Activated T-cell treated with anti-CD3 and anti-CD28 coated beads, Interleukin-2, amount 50 U/mL, for 4 hours (primary cell): ENCODE measurements at places on chromosomes 5 and 9. TPM values are rescaled to one million over a fixed set of nuclear protein-coding genes. Genes with fewer than 3 reads are reported as not detected.

GRCh38 chr5:97534166-97534565 lies 351.1 kb upstream of the RIOK2 start:
- no peak for DNase-seq

DNA sequence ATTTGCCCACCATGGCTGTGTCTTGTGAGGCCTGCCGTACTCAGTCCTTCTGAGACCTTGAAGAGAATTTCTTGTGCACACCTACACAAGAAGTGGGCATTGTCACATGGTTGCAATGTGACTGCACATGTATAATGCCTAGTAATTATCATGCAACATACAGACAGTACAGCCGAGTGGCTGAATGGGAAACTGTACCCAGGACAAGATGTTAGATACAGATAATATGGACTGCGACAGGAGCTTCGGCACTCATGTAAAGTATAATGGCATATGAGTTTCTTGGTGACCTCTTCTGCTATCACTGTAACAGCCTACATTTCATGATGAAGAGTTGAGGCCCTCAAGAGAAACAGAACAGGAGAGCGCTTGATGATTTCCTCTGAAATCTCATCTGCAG lies 4.8 kb upstream of the PRKACG start:
- DNase-seq: no peak

- no peak for DNase-seq
Measured at GRCh38 chr5:72569408-72569944, 62.3 kb upstream of the ZNF366 start.

DCTN4 gene
- total RNA-seq: 42.2 TPM

SELENOP gene
- total RNA-seq: 0.95 TPM

- no peak for DNase-seq
Measured at GRCh38 chr5:61082516-61083280, 79.6 kb downstream of the SMIM15 start.

ENTPD2 gene
- total RNA-seq: not detected

C9orf153 gene
- total RNA-seq: not detected
